ENCODE measurements at places on chromosomes 3 and 15. TPM values are rescaled to one million over a fixed set of nuclear protein-coding genes. Genes with fewer than 3 reads are reported as not detected.

PLSCR5 gene
- not detected for total RNA-seq

DNA sequence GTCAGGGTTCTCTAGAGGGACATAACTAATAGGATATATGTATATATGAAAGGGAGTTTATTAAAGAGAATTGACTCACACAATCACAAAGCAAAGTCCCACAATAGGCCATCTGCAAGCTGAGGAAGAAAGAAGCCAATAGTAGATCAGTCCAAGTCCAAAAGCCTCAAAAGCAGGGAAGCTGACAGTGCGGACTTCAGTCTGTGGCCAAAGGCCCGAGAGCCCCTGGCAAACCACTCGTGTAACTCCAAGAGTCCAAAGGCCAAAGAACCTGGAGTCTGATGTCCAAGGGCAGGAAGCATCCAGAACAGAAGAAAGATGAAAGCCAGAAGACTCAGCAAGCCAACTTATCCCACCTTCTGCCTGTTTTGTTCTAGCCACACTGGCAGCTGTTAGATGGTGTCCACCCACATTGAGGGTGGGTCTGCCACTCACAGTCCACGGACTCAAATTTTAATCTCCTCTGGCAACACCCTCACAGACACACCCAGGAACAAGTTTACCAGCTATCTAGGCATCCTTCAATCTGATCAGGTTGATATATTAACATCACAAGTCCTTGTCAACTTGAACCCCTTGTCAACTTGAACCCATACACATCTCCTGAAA lies 54.2 kb upstream of the ACAD9 start:
- H3K4me3 ChIP-seq = no peak overlapping the region
- no peaks in the 10 kb centered on the region for H3K4me1 ChIP-seq
- no peaks in the 10 kb centered on the region for H3K27me3 ChIP-seq
- H3K27ac ChIP-seq = no peak overlapping the region
- DNase-seq = no peak
- no peaks in the 10 kb centered on the region for H3K36me3 ChIP-seq

GRCh38 chr15:99709243-99709986 lies 23.8 kb downstream of the LYSMD4 start:
- DNase-seq = no peak
- no peaks in the 10 kb centered on the region for H3K27me3 ChIP-seq
- no peaks in the 10 kb centered on the region for H3K4me1 ChIP-seq
- no peak overlapping the region for H3K27ac ChIP-seq

FMN1 gene
- total RNA-seq = 3.9 TPM

DNA sequence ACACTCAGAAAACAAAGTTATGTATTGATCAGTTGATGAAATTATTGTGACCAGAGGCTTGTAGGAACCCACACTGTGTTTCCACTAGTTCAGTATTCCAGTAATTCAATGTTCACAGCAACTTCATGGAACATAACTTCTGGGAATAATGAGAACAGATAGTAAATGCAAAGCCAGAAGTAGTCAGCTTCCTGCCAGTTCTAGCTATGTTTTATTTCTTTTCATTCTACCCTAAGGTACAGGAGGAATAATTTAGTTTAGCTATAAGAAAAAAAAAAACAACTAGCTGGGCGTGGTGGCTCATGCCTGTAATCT lies 48.6 kb downstream of the ARHGEF26 start:
- H3K4me1 ChIP-seq = no peaks in the 10 kb centered on the region
- H3K36me3 ChIP-seq = no peaks in the 10 kb centered on the region
- no peaks in the 10 kb centered on the region for H3K27me3 ChIP-seq
- no peak for DNase-seq
- no peak overlapping the region for H3K27ac ChIP-seq

GRCh38 chr3:123383091-123384053 lies 65.5 kb downstream of the ADCY5 start:
- no peak overlapping the region for H3K27ac ChIP-seq
- peaks cover 7% of the 10 kb centered on the region for H3K4me1 ChIP-seq
- H3K27me3 ChIP-seq = no peaks in the 10 kb centered on the region

Measured in Panc1 (cell line).